ENCODE measurements at places on chromosomes 4 and X.
A peak's percentile ranks its signal among the peaks of the same experiment; 100 is the strongest.

DNA sequence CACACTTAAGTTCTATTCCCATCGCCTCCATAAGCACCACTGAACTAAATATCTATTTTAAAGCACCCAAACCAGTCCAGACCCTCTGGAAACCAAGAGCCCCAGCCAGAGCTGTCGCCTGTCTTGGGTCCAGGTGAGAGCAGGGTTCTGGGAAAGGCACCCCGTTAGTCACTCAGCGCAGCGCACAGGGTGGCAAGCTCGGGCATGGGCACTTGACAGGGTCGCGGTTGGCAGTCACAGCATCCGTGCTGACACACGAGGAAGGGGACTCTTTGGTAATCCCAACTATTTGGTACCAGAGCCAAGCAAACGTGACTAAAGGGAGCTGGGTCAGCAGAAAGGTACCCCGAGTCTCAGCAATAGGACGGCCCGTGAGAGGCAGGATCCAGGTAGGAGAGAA is 24.3 kb upstream of the ETNPPL start:
- no peak for DNase-seq

GRCh38 chrX:13473442-13474163 is 95.8 kb upstream of the EGFL6 start:
- no peak for DNase-seq

GRCh38 chr4:76569225-76569624 is 134.2 kb downstream of the SHROOM3 start:
- no peak for DNase-seq

DNA sequence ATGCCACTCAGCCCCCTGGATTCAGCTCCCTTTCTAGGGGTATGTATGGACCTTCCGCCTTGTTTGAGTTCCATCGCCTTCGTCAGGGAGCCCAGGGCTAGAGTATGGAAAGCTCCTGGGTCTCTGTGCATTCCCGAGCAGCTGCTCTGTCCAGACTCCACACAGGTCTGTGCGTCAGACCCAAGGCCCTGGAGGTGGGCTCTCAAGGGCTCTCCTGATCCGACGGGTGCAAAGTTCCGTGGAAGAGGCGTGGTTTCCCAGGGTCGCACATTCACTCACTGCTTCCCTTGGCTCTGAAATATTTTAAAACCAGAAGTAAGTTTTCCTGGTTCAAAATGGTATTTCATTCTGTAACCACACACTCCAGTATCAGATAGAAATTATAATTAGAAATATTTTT is 863.2 kb downstream of the TRIML1 start:
- no peak for DNase-seq

DNA sequence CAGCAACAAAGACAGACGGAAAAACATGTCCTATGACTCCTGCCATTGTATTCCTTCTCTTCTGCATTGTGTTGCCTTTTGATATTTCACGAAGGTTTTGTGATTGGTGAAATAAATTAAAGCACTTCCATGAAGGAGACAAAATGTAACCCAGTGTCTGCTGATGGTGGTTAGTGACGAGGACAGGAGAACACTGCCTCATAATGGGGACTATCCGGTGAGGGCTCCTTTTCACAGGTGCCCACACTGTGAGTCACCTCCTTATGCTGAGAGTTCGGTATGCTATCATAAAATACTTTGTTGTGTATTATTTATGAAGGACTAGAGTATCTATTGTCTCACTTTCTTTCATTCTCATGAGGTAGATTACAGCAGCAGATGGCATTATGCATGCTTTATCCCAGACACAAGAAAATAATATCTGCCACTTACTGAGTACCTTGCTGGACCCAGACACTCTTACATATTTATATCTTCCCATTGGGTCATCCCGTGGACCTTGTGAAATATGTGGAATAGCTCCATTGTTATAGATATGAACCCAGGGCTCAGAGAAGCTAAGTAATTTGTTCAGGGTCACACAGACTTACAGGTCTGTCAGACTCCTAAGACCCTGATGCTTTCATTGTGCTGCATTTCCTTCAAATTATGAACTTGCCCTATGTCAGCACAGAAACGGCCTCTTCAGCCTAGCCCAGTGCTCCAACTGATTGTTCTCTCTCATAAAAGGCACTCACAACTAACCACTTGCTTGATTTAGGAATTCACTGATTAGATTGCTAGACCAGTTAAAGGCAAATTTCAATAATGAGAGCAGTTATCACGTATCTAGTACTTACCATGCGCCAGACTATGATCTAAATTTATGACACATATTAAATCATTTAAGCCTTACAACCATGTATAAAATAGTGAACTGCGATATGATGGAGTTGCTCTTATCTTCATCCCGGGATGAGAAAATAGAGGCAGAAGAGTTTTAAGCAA is 31.2 kb downstream of the PLS3 start:
- no peak for DNase-seq

DNA sequence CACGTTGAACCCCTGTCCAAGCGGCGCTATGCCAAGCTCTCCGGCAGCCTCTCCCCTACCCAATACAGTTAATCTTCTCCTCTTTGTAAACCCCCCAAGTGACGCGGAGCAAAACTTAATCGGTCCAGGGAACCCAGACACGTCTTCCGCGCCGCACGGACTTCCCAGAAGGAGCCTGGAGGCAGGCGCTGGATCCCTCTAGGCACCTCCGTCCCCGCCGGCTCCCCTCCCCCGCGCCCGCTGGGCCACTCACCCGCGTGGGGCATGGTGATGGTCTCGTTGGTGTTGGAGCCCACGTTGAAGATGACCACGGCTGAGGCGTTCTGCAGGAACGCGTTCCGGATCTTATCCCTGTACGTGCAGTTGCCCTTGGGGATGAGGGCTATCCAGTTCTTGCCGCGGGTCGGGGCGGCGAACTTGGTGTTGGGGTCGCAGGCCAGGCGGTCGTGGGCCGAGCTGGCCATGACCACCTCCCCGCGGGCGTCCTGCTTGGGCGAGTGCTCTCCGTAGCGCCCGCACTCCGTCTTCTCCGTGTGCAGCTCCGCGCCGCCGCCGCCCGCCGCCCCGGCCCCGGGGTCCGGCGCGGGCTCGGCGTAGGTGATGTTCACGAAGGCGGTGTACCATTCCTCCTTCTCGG is 1.1 kb downstream of the RNF150 start:
- peak; percentile 35 for DNase-seq

DNA sequence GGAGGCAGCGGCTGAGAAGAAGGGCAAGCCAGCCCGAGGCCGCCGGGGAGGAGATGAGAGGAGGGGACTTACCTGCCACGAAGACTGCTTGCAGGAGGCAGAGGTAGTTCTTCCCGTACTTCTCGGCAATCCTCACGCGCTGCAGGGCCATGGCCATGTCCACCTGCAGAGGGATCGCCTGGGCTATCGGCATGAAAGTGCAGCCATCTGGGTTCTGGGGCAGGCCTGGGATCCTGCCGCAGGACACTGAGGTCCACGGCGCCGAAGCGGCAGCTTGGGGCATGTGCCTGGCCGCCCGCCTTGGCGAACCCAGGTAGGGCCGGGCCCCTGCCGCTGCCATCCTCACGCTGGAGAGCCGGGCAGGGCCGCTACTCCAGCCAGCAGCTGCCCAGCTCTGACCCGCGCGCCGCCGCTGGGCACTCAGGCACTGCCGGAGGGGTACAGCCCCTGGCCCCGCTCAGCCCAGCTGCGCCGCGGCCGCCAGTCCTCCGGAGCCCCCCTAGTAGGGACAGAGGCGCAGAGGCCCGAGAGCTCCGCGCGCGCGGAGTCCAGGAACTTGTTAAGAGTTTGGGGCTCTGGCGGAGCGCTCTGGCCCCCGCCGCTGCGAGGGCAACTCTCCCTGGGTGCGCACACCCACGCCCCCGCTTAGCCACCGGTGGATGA is 16.0 kb downstream of the MCF2 start:
- peak; percentile 3 for DNase-seq

DNA sequence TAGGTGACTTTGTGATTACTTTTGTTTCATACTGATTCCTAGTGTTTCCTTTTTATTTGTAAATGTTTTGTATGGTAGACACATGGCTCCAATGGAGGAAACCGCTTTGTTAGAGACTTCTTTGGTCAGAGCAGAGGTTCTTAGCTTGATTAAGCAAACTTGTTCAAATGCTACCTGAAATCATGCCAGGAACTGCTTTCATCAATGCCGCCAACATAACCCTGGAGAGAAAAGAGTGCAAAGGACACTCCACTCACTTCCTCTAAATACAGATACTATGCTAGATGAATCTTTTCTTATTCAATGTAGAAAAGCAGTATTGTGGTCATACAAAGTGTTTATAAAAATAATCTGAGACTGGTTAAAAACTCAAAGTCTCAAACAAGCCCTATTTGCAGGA is 25.7 kb upstream of the COX7B2 start:
- no peak for DNase-seq

GRCh38 chrX:17038277-17038676 is 91.8 kb downstream of the REPS2 start:
- DNase-seq, result no peak

DNA sequence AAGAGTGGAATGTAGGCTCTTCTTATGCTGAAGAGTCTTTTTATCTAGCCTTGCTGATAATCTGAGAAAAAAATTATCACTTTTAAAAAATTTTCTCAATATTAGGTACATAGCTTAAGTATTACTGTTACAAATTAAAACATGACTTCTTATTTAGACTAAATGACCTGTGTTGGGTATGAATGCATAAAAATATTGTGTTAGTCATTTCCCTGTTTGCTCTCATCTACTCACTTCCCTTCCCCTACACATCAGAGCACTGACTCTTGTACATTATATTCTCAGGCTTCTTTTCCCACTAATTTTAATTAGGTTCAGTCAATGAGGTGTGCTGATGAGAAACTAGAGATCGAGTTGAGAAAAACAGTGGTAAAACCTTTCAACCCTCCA is 881.0 kb downstream of the PCDH18 start:
- DNase-seq, result peak; percentile 4

- DNase-seq, result no peak
Observed at GRCh38 chr4:57369446-57369845, 259.3 kb upstream of the IGFBP7 start.

GRCh38 chr4:8904666-8905065 is 33.0 kb upstream of the HMX1 start:
- DNase-seq, result no peak

GRCh38 chrX:27767387-27767786 is 40.4 kb upstream of the MAGEB10 start:
- DNase-seq, result no peak

GRCh38 chr4:129455482-129455881 is 359.5 kb downstream of the C4orf33 start:
- DNase-seq, result peak; percentile 1

DNA sequence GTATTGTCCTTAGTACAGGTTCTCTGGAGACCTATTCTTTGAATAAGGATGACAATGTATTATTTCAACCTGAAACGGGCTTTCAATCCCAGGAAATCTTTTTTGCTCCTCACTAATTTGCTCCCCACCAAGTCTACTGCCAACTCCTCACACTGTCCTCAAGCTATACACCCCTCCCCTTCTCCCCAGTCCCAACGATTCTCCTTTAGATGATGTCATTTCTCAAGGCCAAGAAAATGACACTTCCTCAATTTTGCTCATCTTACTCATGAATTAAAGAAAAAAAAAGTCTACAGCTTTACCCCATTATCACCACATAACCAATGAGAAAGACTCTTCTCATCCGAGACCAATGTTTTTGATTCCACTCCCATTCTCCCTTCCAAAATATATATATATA is 20.6 kb downstream of the AP1S2 start:
- DNase-seq, result no peak

GRCh38 chr4:38911257-38911656 is 43.7 kb downstream of the FAM114A1 start:
- DNase-seq, result no peak

DNA sequence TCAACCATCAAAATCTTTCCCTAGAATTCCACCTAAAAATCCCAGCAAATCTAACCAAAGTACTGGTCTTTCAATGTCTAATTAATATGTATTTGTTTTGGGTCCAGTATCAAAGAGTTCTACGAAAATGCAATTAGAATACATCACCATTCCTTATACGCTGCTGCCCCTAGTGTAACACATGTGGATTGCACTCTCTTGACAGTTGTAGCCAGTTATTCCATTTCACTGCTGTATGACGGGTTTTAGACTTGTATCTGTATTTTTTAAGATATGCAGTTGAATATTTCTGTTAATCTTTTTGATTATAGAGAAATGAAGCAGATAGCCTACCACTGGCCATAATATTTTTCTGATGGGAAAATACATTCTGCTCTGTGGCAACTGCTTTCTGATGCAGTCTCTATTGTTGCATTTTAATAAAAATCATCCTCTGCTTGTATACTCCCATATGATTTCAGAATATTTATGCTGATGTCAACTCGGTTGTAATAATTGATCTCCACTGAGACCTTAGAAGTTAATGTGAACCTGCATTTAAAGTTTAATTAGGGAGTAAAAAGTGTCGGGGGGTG is 17.1 kb upstream of the PAGE2B start:
- peak; percentile 18 for DNase-seq

Measured in EL (cell line).